Activated CD8-positive, alpha-beta memory T cell treated with anti-CD3 and anti-CD28 coated beads for 1 hour (primary cell): ENCODE measurements at places on chromosomes 1 and 21.

GRCh38 chr21:38379147-38379546 is 119.1 kb downstream of the ERG start:
- DNase-seq = no peak

DNA sequence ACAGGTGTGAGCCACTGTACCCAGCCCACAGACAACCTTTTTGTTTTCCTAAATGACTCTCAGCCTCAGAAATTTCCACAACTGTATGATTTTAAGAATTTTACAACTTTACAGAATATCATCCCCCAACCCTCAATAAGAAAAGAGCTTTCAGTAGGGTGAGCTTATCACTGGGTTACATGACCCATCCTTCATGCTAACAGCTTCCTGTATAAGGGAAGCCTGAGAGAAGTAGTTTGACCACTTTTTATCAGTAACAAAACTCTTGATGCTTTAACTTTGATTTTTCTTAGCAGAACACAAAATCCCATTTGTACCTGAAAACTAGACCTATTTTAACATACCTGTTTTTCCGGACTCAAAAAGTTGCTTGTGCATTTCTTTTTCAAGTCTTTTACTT is 9.7 kb upstream of the MYBPHL start:
- DNase-seq = no peak

DNA sequence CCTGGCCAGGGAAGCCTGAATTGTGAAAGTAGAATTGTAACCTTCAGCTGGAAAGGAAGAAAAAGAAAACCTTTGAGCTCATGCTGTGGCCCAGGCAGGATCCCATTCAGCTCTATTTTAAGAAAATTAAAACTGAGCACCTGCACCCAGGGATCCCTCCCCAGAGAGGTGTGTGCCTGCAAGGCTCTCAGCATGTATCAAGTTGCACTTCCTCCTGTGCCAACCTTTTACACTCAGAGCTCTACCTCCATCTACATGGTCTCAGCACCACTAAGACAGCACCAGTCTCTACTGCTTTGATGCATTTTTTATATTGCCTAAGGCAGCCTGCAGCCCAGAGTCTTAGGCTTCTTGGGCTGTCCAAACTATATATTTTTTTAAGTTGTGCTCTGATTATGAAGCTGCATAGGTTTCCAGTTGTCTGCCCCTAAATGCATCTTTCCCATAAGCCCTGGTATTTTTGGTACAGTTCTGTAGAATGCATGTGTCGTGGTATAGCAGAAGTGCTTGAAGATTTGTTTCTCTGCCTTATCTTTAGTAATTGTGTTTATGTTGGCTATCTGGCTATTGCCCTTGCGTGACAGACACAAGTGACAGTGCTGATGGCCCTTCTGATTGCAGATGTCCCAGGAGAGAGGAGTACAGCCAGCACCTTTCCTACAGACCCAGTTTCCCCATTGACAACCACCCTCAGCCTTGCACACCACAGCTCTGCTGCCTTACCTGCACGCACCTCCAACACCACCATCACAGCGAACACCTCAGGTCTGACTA is 63.1 kb downstream of the PTPRC start:
- no peak for DNase-seq

GRCh38 chr1:42176902-42177519 is 12.5 kb upstream of the GUCA2A start:
- DNase-seq = no peak

GRCh38 chr1:53310847-53311681 is 16.8 kb downstream of the LRP8 start:
- DNase-seq = no peak

DNA sequence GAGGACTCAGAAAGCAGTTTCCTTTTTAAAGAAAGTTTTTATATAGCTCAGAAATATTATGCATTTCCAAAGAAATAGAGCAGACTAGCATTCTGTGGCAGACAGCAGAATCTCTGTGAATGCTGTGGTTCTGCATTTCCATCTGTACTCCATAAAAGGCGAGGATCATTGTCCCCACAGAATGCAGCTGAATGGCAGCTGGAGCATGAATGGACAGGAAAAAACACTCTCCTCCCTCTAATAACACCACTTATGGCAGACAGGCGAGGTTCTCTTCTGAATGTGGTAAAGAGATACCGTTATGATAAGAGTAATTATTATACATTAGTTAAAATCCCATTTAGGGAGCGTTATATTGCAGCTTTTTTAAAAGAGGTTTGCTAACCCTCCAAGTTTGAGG is 81.4 kb upstream of the WLS start:
- no peak for DNase-seq

- no peak for DNase-seq
These were observed 49.8 kb upstream of the SCAF4 start for GRCh38 chr21:31781737-31782136.

GRCh38 chr1:244860078-244860477 is 4.3 kb downstream of the HNRNPU start:
- no peak for DNase-seq

DNA sequence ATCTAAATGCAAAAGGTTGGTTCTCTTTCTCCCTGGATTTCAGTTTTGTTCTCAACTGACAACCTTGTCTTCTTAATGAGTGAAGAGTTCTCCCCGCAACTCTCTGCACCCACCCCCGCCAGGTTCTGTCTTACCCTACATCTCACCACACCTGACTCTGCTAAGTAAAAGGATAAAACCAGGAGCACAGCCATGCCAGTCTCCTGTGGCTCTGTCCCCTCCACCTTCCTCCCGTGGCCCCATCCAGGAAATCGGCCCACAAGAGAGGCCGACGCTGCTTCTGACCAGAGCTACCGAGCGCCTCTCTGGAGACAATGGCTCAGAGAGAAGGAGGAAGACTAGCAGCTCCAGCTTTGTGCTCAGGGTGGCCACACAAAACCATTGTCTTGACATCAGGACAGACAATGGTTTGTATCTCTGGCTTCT is 72.2 kb downstream of the PLEKHA6 start:
- no peak for DNase-seq

GRCh38 chr21:31983120-31983519 is 110.3 kb downstream of the HUNK start:
- DNase-seq = no peak

GRCh38 chr1:193417403-193417802 is 231.0 kb upstream of the B3GALT2 start:
- no peak for DNase-seq

- no peak for DNase-seq
These were observed 31.7 kb downstream of the LAMB3 start for GRCh38 chr1:209620487-209620884.

GRCh38 chr1:67827688-67828087 is 5.6 kb downstream of the GNG12 start:
- no peak for DNase-seq

GRCh38 chr1:37995751-37996345 is 6.0 kb upstream of the SF3A3 start:
- DNase-seq = no peak

GRCh38 chr1:19310061-19310460 is 1.9 kb downstream of the AKR7A2 start:
- no peak for DNase-seq

DNA sequence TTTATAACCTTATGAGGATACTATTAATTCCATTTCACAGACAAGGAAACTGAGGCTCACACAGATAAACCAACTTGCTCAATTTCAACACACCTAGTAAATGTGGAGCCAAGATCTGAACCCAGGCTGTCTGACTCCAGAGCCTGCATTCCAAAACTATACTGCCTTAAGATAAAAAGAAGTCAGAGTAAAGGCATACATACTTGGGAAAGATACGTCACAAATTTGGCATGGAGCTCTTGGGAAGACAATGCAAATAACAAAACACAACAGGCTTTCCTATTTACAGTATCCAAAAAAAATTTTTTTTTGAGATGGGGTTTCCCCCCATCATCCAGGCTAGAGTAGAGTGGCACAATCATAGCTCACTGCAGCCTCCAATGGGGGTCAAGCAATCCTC is 5.9 kb downstream of the AKT3 start:
- no peak for DNase-seq

GRCh38 chr1:54284781-54285529 is 85.0 kb downstream of the MRPL37 start:
- no peak for DNase-seq

- no peak for DNase-seq
These were observed 24.5 kb downstream of the CLIC6 start for GRCh38 chr21:34693192-34693810.

DNA sequence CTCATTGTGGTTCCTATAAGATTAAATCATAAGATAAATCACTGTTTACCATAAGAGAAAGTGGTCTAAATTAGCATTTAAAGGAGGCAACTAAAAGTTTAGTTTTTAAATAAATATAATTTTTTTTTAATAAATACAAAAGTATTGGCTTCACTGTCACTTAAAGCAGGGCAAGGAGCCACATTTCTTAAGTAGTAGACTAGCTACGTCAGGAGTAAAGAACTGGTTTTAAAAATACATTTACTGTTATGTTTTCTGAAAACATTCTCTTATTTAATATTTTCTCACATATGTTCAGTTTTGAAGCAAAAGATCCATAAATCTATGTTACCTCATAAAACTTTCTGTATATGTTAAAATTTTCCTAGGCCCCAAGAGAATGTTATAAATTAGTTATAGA is 2.2 kb downstream of the ANGPTL1 start:
- DNase-seq = no peak

GRCh38 chr1:222124602-222125001 is 382.7 kb upstream of the DUSP10 start:
- no peak for DNase-seq
